Activated T-helper 1 cell treated with anti-CD3 and anti-CD28 coated beads, Interleukin-12 subunit alpha, Interleukin-12 subunit beta, Interleukin-2, Interleukin-4 antibody, amounts not matched to agents 30 ng/mL and 10 ng/mL and 1 ng/mL, durations not matched to agents 14 hours and 24 hours and 36 hours (primary cell): ENCODE measurements at places on chromosomes 12 and 14. TPM values are rescaled to one million over a fixed set of nuclear protein-coding genes. Genes with fewer than 3 reads are reported as not detected.

DNA sequence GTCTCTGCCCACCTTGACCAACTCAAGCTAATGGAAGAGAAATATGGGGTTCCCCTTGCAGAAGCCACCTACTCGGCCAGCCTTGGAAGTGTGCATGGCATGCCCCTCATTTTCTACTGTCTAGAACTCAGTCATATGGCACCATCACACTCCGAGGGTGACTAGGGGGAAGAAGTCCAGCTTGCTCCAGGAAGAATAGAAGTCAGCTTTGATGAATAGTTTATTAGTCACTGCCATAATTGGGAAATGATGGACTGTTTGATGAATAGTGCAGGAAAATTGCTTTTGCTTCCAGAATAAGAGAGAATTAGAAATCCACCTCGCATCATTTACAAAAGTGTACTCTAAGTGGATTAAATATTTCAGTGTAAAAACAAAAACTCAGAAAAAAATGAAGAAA, 1030.6 kb downstream of the VRK1 start:
- peaks cover 3% of the 10 kb centered on the region for H3K36me3 ChIP-seq
- DNase-seq, result no peak
- H3K4me1 ChIP-seq, result no peaks in the 10 kb centered on the region

DNA sequence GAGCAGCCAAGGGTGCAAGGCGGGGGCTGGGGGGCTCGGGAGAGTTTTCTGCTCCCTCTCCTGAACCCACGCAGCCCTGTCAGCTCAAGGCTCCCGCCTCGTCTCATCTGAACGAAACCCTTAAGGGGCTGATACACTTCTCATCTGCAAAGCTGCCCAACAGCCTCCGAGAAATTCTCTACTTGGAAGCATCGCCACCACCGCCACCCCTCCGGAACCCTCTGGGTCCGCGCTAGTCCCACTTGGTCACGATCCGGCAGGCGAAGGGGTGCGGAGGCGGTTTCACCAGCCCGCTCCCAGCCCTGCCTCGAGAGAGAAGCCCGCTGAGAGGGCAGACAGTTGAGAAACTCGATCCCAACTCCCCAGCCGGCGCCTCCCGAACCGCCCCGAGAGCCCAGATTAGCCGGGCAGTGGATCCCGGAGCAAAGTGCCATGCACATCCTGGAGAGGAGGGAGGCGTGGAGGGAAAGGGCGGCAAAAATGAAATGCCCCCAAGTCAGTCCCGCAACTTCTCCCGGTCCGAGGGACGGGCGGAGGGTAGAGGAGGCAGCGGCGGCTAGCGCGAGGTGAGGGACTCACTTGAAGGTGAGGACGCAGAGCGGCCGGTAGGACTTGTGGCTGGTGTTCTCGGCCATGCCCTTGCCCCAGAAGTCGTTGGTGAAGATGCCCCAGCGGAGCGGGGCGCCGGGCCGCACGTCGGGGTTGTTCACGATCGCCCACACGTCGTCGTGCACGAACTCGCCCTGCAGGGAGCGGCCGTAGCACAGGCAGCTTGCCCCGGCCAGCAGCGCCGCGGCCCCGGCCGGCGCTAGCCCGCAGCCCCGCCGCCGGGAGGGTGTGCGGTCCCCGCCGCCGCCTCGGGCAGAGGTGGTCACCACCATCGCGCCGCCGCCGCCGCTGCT, 620 bp downstream of the TMTC1 start:
- peak overlapping the region; percentile 23 for H3K27ac ChIP-seq
- H3K4me1 ChIP-seq, result peaks cover 12% of the 10 kb centered on the region
- no peak for DNase-seq
- H3K4me3 ChIP-seq, result peak overlapping the region; percentile 58
- H3K36me3 ChIP-seq, result no peaks in the 10 kb centered on the region
- peaks cover 37% of the 10 kb centered on the region for H3K27me3 ChIP-seq

DNA sequence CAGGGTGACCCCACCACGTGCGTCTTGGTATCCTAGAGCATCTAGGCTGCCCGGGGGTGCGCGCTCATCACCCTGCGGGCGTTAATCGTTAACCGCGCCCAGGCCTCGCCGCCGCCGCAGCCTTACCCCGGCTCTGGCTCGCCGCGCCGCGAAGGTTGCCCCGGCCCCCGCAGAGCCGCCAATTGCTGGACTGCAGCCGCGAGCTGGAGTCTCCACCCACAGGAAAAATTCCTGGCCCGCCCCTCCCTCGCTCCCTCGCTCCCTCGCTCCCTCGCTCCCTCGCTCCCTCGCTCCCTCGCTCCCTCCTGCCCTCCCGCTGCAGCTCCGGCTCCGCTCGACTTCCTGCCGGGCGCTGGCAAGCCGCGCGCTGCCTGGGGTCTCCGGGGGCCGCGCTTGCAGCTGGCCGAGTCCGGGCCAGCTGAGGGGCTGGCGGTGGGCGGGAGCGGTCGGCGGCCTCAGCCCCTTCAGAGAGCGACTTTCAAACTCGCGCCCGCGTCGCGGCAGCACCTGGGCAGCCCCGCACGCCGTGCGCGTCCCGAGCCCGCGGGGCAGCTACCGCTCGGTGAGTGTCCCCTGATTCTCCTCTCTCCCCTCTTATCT, at the start of gene PLEKHG3:
TSS of gene PLEKHG3 (plus strand) at position 282 of the 600 bp plus-strand sequence. CDS start 23,208 bp downstream, outside the sequence.
- peaks cover 71% of the 10 kb centered on the region for H3K4me1 ChIP-seq
- H3K27ac ChIP-seq, result peak within 1 kb of the TSS; percentile 19
- H3K4me3 ChIP-seq, result peak within 1 kb of the TSS; percentile 85
- peaks cover 42% of the 10 kb centered on the region for H3K27me3 ChIP-seq
- H3K36me3 ChIP-seq, result peaks cover 2% of the 10 kb centered on the region

GRCh38 chr14:69693145-69693544, 73.8 kb upstream of the SRSF5 start:
- H3K36me3 ChIP-seq, result peaks cover 40% of the 10 kb centered on the region
- DNase-seq, result no peak
- no peak overlapping the region for H3K4me3 ChIP-seq
- H3K27me3 ChIP-seq, result no peaks in the 10 kb centered on the region
- H3K27ac ChIP-seq, result peak overlapping the region; percentile 23
- peaks cover 82% of the 10 kb centered on the region for H3K4me1 ChIP-seq

- H3K4me3 ChIP-seq, result no peak overlapping the region
- H3K4me1 ChIP-seq, result no peaks in the 10 kb centered on the region
- H3K27ac ChIP-seq, result no peak overlapping the region
- peaks cover 10% of the 10 kb centered on the region for H3K27me3 ChIP-seq
- DNase-seq, result no peak
- no peaks in the 10 kb centered on the region for H3K36me3 ChIP-seq
Observed at GRCh38 chr14:22794551-22794951, 20.7 kb downstream of the SLC7A7 start.

GRCh38 chr12:94813314-94813713, 163.0 kb upstream of the TMCC3 start:
- no peak for DNase-seq
- no peak overlapping the region for H3K4me3 ChIP-seq
- H3K36me3 ChIP-seq, result no peaks in the 10 kb centered on the region
- H3K4me1 ChIP-seq, result no peaks in the 10 kb centered on the region
- no peaks in the 10 kb centered on the region for H3K27me3 ChIP-seq

DNA sequence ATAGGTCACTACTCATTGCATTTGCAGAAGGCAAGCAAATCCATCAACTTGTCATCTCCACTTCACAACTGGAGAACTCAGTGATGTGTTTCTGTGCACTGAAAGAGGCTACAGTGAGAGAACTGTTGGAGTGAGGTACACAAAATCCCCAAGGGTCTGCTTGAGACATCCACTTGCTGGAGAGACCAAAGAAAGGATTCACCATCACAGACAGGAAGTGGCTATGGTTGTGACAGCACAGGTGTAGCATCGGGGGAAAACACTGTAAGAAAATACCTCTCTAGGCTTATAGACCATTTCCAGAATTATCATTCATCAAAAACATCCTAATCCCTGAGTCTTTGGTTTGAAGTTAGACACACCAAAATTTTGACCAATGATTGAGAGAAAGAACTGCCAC, 201.3 kb upstream of the OR4E1 start:
- peaks cover 21% of the 10 kb centered on the region for H3K4me1 ChIP-seq
- H3K4me3 ChIP-seq, result no peak overlapping the region
- peaks cover 2% of the 10 kb centered on the region for H3K36me3 ChIP-seq
- H3K27ac ChIP-seq, result no peak overlapping the region
- H3K27me3 ChIP-seq, result peaks cover 2% of the 10 kb centered on the region

DNA sequence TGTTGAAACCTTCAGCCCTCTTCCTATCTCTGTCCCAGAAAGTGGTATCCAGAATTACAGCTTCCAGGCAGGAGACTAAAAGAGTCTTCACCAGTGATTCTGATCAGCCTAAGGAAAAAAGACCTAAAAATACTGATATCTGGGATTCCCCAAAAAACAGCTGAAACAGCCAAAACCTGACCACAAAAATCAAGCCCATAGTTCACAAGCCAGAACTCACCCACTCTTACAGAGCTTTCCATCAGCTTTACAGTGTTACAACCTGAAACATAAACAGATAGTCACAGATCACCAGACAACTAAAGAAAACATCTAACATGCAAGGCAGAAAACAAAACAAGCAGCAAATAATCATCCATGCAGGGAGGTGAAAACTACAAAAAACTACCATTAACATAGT, 26.0 kb upstream of the TSPAN8 start:
- DNase-seq, result no peak
- no peak overlapping the region for H3K27ac ChIP-seq
- no peaks in the 10 kb centered on the region for H3K27me3 ChIP-seq
- no peaks in the 10 kb centered on the region for H3K4me1 ChIP-seq
- H3K36me3 ChIP-seq, result no peaks in the 10 kb centered on the region

- no peak for DNase-seq
- H3K4me3 ChIP-seq, result no peak overlapping the region
- no peaks in the 10 kb centered on the region for H3K4me1 ChIP-seq
- H3K36me3 ChIP-seq, result no peaks in the 10 kb centered on the region
- H3K27ac ChIP-seq, result no peak overlapping the region
Observed at GRCh38 chr12:1880876-1881275, 37.6 kb downstream of the CACNA2D4 start.

GRCh38 chr12:25840678-25841465, 117.6 kb upstream of the RASSF8 start:
- DNase-seq, result no peak
- no peaks in the 10 kb centered on the region for H3K36me3 ChIP-seq
- no peak overlapping the region for H3K4me3 ChIP-seq
- H3K27ac ChIP-seq, result no peak overlapping the region
- peaks cover 2% of the 10 kb centered on the region for H3K27me3 ChIP-seq

Gene EIF4B
- total RNA-seq, result 463 and 473 TPM in 2 replicates

Gene CCDC88C
- 85.9 and 91.7 TPM in 2 replicates for total RNA-seq

Gene IFT81
- total RNA-seq, result 0.91 and 1.2 TPM in 2 replicates

Gene TSHR
- 0.16 and 0.47 TPM in 2 replicates for total RNA-seq

Gene HOXC4
- total RNA-seq, result not detected in 2 replicates

Gene OTOGL
- total RNA-seq, result 0.21 TPM in 1 of 2 replicates, not detected in the other

Gene ATL1
- 0.83 and 1.2 TPM in 2 replicates for total RNA-seq
